Fibroblast of skin of left quadriceps (primary cell): ENCODE measurements at places on chromosomes 4 and X.

DNA sequence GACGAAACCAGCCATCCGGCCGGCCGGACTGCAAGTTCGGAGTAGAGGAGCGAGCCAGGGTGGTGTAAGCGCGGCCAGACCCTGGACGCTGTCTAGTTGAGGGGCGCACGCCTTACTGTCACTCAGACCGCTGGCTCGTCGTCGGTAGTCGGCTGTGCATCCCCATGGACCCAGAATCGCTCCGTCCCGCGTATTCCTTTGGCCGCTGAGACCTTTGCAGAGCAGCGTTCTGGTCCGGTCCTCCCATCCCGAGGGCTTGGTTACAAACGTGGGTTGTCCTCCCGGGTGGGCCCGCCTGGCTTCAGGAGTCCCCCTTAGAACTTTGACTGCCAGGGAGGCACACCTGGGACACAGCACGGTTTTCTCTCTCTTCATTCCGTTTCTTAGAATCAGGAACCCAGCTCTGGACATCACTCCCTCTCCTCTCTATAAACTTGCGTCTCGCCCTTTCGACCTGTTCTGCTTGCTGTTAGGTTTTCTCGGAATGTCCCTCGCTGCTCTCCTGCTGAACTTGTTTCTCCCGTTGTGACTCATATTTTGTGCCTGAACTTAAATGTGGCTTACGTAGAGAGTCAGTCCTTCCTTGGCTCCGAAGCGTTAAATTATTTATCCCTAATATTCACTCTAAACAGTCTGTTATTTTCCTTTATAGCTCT lies 672 bp downstream of the PGM2 start:
- DNase-seq = no peak

DNA sequence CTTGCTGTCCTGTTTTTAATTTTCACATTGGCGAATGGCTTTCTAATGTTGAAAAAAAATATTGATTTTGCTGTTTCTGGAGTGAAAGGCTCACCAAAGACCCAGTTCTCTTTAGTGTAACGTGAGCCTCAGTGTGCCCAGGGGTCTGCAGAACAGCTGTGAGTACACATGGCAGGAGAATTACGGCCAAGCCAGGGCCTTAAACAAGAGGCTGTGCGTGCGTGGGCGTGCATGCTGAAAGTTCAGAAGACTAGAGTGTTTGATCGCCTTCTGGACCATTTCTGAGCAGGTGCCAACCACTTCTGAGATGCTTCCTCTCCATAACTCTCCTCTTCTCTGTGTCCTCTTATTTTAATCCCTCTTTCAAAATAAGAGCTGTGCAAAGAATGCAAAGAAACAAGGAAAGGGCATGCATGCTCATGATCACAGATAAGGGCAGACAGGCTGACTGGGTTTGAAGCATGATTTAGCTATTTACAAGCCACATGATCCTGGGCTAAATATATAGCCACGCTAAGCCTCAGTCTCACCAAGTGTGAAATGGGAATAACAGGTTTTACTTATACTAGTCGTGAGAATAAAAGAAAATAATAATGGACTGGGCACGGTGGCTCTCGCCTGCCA lies 9.9 kb downstream of the PHEX start:
- no peak for DNase-seq

- no peak for DNase-seq
Observed at GRCh38 chrX:2921193-2921592, 7.9 kb downstream of the ARSD start.

GRCh38 chr4:121272526-121272925 lies 108.3 kb downstream of the QRFPR start:
- no peak for DNase-seq

GRCh38 chr4:105345838-105346237 lies 128.0 kb downstream of the PPA2 start:
- no peak for DNase-seq

DNA sequence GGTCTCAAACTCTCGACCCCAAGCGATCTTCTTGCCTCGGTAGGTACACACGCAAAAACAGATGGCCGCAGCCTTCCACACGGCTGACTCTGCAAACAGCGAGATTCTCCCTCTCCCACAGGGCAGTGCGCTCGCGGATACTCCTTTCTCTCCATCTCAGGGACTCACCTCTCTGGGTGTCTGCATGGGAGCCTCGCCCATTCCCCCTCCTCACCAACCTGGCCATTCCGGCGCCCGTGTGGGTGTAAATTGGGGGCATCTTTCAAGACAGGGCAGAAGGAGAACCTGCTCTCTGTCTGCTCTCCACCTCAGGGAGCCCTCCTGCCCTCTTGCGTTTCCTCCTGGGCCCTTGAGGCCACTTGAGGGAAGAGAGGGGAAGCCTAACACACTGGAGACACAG lies 4.4 kb downstream of the CTAG2 start:
- no peak for DNase-seq

DNA sequence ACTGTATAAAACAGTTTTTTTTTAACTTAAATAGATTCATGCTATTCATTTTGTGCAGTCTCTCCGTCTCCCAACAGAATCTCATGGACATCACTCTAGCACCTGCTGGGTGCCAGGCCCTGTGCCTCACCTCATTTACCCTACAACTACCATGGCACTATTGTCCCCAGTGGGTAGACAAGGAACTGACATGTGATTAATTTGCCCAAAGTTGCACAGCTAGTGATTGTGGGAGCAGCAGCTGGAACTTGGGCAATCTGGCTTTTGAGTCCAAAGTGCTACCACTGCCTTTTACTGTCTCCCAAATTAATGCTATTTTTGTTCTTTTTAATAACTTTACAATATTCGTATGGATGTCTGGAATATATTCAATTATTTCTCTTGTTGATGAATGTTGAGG lies 11.2 kb upstream of the PGRMC2 start:
- no peak for DNase-seq
